ENCODE measurements at places on chromosomes 11 and 22. TPM values are rescaled to one million over a fixed set of nuclear protein-coding genes. Genes with fewer than 3 reads are reported as not detected.

DNA sequence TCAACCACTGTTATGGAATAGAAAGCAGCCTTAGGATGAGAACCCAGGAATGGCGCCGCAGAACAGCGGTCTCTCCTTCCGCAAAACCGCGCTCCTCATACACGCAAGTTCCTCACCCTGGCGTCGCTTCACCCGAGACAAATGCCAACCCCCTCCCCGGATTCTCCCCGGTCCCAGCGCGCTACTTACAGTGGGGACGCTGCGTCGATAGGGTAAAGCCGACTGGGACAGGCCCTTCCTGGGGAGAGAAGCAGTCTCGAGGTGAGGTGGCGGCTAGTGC, 287 bp downstream of the RPS13 start:
- DNase-seq, result no peak

- no peak for DNase-seq
Observed at GRCh38 chr11:69957849-69958248, 120.3 kb upstream of the ANO1 start.

GRCh38 chr11:2825261-2825888, 60.2 kb downstream of the CDKN1C start:
- peak; percentile 44 for DNase-seq

DNA sequence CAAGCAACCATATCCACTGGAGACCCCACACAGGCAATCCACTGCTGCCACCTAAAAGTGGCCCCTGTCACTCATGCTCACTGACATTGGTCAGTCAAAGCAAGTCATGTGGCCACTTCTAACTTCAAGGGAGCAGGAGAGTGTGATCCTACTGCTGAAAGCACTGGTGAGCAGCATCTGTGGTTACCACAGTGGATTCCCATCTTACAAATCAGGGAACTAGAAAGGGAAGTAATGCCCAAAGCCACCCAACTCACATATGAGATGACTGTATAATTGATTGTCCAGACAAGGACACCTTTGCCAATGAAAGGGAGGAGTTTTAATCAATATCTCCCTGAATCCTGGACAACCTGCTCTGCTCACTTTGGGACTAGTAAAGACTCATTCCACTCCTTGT, 17.7 kb downstream of the RCN1 start:
- DNase-seq, result no peak

DNA sequence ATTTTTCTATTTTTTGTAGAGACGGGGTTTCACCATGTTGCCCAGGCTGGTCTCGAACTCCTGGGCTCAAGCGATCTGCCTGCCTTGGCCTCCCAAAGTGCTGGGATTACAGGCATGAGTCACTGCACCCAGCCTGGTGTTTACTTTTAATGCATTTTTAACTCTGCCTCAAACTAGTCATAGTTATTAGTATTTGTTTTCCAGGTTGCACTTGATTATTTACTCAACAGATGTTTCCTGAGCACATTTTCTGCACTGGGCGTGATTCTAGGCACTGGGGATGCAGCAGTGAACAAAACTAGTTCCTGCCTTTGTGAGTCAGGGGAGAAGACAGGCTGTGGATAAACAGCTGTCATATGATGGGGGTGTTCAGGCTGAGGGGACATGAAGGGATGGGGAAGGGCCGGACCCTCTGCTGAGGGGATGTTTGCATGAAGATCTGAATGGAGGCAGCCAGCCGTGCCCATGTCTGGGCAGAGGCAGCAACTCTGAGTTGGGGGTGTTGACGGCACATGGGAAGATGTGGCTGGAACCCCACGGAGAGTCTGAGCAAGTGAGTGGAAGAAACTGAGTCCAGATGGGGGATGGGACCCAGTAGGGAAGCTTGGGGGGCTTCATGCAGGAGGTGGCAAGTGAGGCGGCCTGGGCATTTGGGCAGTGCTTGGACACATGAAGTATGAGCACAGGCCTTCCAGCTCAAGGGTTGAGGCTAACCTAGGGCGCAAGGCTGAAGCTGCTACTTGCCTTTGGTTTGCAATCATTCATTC, 34.4 kb downstream of the MPPED1 start:
- DNase-seq, result peak; percentile 42

GRCh38 chr11:132590554-132590953, 941.7 kb downstream of the OPCML start:
- DNase-seq, result peak; percentile 59

Gene PLEKHA7
- 29.3 TPM for total RNA-seq

- no peak for DNase-seq
Observed at GRCh38 chr11:2448661-2449547, 4.1 kb downstream of the KCNQ1 start.

Gene AHNAK
- total RNA-seq, result 396 TPM

Gene F2
- 0.40 TPM for total RNA-seq

DNA sequence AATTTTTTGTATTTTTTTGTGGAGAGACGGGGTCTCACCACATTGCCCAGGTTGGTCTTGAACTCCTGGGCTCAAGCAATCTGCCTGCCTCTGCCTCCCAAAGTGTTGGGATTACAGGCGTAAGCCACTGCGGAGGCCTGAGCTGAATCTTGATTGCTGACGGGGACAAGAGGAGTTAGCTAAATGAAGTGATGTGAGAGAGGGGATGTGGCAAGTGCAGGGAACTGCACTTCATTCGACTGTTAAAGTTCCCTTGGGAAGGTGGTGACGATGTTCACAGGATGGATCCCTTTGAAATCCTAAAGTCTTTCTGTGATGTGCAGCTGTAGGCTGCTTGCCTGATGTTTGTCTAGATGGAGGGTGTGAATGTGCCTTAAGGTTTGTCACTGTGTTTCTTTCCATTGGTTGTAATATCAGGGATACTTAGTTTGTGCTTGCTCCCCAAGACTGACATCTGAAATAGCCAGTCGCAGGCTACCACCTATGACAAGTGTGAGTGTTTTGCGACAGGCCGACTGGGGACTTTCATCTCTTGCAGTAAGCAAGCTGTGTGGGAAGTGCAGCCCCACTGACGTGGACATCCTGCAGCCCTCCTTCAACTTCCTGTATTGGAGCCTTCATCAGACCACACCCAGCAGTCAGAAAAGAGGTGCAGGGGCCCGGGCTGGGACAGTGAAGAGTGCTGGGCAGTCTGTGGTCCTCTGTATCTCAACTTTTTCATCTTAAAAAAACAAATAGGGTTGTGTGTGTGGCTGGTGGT, 19.6 kb upstream of the CCDC134 start:
- peak; percentile 21 for DNase-seq

- no peak for DNase-seq
Observed at GRCh38 chr11:78586452-78587046, 11.9 kb upstream of the NARS2 start.

DNA sequence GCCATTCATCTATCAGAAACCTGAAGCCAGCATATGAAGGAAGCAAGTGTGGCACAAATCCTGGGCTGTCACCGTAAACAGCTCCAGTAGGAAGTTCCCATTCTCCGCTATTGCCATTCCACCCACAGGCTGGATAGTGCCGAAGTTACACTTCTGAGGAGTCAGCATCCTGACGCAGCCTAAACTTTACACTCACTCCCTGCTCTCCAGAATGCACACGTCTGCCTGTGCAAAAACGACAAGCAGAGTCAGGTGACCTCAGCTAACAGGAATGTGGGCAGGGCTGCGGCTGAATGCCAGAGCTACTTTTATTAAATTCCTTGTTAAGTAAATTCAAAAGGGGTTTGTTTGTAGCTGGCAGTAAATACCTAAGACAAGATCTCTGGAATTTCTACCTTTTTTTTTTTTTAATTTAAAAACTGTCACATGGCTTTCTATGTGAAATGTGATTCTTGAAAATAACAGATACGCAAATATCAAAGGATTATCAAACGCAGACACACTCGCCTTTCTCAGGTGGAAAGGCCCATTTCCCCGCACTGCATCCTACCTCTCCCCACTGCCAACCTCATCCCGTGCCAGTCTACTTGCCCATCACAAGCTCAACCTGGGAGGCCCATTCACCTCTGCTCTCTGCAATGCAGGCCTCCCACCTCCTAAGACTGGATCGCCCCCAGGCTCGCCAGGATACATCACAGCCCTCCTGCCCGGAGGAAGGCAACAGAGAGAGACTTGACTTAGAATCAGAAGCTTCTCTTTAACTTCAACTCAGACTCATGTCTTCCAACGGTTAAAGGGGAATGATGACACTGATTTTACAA, 33.5 kb downstream of the NFRKB start:
- peak; percentile 86 for DNase-seq

DNA sequence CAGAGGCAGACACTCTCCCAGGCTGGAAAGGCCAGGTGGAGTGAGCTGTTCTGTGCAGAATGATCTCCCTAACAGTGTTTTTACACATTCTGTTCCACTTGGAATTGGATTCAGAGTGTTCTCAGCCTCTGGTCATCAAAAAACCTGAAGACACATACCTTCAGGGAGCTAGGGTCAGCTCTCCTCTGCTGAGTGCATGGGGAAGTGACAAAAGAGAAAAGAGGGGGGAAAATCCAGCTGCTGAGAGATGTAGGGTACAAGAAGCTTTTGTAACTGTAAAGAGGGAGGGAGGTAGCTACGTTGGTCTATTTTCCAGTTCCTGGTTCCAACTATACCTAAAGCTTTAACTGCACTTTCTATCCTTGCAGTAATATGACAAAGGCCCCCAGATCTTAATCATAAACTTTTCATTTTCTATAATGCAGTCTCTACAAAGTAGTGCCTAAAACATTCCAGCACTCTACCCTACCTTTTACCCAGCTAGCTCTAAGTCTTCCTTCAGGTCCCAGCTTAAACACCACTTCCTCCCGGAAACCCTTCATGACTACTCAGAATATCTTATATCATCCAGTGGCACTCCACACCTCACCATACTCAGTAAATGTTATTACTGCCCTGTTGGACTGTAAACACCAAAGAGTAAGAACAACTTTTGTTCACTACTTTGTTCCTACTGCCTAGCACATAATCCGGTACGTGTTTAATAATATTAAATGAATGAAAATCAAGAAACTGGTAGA, 9.2 kb downstream of the MAPK1 start:
- no peak for DNase-seq

Gene SLCO2B1
- total RNA-seq, result 45.6 TPM

DNA sequence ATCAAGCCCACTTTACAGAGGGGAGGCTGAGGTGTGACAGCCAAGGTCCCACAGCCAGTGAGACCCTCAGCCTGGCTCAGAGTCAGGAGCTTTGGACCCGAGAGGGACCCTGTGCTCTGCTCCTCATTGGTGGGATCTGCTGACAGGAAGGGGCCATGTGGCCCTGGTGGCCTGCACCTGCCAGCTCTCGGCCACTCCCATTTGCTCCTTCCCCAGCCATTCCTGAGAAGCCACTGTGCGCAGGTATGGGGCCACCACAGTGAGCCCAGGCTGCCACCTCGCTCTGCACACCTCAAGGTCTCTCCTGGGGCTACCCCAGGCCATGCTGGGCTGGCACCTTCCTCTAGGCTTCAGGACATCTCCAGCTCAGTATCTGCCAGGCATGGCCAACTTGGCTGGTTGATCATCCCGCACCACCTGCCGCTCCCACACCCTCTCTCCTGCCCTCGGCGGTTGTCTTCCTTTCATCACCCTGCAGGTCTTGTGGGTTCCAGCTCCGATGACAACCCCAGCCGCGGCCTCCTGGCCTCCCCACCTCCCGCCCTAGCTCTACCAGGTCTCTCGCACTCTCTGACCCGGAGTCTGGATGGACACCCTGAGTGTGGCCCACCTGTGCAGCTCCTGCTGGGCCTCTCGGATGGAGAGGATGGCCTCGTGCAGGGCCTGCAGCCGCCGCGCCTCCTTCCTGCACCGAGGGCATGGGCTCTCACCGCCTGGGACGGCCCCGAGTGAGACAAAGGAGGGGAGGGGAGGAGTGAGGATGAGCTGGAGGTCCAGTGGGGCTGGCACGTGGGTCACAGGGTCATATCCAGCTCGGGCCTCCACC, 32.2 kb upstream of the CARS1 start:
- DNase-seq, result no peak

Gene APOA4
- total RNA-seq, result not detected

DNA sequence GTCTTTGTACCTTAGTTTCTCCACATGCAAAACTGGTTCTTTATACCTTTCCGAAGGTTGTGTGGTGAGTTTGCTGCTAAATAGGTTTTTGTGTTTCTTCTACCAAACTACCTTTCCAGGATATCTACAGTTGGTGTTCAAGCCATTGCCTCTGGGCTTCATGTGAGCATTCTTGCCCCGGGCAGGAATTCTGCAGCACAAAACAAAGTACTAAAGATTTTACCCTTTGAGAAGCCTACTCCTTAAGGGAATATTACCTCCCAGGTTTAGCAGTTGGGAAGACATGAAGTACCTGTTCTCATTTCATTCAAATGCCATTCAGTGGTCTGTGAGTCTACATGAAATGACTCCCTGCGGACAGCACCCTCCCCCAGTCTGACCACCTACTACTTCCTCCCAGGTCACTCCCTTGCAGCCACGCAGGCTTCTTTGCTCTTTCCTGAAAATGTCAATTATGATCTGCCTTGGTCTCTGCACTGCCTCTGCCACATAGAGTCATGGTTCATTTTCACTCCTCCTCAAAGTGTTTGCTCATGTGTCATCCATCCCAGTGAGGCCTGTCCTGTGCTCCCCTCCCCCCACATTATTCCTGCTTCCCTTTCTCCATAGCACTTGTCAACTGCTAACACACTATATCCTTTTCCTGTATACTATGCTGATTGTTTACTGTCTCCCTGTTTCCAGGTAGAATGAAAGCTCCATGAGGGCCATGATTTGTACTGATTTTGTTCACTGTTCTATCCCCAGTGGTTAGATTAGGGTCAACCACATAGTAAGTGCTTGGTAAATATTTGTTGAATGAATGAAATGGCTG, 36.9 kb downstream of the PACS1 start:
- no peak for DNase-seq

- peak; percentile 57 for DNase-seq
Observed at GRCh38 chr11:114131461-114131864, 72.0 kb downstream of the ZBTB16 start.

Data from lung (tissue), 17 donors.